ENCODE measurements at places on chromosomes 7 and 10. TPM values are rescaled to one million over a fixed set of nuclear protein-coding genes. Genes with fewer than 3 reads are reported as not detected.

VSTM4 gene
- 0.05 TPM for total RNA-seq

CLIP2 gene
- 12.3 TPM for total RNA-seq

HSPB1 gene
- 1,931 TPM for total RNA-seq

SLC18A2 gene
- not detected for total RNA-seq

ARHGEF35 gene
- total RNA-seq = 4.0 TPM

ATXN7L1 gene
- total RNA-seq = 3.3 TPM

CPVL gene
- not detected for total RNA-seq

DRGX gene
- not detected for total RNA-seq

THSD7A gene
- not detected for total RNA-seq

WDFY4 gene
- not detected for total RNA-seq

HERC4 gene
- total RNA-seq = 25.5 TPM

PAPOLB gene
- not detected for total RNA-seq

FKBP6 gene
- not detected for total RNA-seq

GHRHR gene
- not detected for total RNA-seq

CBLL1 gene
- total RNA-seq = 21.3 TPM

PCDH15 gene
- not detected for total RNA-seq

DEPP1 gene
- 2.6 TPM for total RNA-seq

OPALIN gene
- not detected for total RNA-seq

UNCX gene
- not detected for total RNA-seq

XRCC2 gene
- 4.3 TPM for total RNA-seq
